ENCODE measurements at places on chromosomes 4 and X.

DNA sequence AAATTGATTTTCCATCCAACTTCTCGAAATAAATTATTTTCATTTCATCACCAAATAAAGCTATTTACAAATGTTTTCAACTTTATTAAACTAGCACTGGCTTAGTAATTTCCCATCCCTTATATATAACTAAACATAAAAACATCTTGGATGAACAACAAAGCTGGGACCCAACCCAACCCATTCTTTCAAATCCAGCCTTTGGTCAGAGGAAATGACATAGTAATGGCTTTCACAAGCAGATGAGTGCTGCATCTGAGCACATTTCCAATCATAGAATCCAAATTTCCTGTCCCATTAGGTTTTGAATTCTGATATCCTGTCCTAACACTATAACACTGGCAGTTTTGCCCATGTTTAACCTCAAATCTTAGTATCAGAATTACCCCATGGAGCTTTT is 7.9 kb upstream of the EMCN start:
- DNase-seq = no peak

DNA sequence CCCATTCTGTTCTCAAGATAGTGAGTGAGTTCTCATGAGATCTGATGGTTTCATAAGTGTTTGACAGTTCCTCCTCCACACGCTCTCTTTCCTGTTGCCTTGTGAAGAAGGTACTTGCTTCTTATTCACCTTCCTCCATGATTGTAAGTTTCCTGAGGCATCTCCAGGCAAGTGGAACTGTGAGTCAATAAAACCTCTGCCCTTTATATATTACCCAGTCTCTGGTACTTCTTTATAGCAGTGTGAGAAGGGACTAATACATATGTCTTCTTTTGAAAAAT is 58.4 kb downstream of the CFAP299 start:
- no peak for DNase-seq

- no peak for DNase-seq
Measured at GRCh38 chr4:143294710-143295275, 41.9 kb upstream of the GAB1 start.

- no peak for DNase-seq
Measured at GRCh38 chr4:173426064-173426463, 27.1 kb upstream of the SCRG1 start.

DNA sequence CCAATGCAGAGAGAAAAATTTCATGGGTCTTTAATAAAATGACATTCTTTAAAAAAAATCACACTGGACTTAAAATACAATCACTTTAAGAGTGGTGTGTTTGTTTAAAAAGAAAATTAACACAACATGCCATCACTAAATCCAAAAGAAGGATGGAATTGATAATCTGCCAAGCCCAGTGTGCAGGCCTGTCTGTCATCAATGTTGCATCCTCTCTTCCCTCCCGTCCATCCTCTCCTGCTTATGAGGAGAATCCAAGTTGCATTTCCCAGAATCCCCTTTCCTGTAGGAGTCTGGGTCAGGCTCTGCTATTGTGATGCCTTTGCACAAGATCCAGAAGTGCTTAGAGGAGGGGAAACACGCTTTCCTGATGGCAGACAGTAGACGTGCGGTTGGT is 169.4 kb downstream of the MID1 start:
- no peak for DNase-seq

GRCh38 chr4:110950731-110951130 is 327.9 kb upstream of the PITX2 start:
- DNase-seq = no peak

- DNase-seq = no peak
Measured at GRCh38 chr4:20538905-20539304, 161.4 kb upstream of the PACRGL start.

DNA sequence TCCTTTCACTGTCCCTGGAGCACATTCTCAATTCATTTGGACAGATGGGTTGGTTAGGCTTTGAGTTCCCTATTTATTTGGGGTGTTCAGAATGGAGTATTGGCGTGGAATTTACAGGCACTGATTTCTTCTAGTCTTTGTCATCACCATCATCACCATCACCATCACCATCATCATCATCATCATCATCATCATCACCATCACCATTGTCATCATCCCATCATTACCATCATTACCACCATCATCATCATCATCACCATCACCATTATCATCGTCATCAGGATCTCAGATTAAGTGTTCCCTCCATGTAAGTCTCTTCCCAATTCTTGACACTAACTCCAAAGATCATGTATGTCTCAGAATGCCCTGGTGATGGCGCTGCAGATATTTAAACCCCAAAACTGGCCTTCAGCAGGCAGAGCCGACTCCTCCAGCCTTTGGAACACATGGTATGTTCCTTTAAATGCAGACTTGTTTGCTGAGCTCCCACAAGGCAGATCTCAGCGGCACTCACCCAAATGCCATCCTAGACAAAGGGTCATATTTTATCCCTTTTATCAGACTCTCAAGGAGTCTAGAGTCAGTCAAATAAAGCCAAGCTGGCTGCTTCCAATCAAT is 19.8 kb upstream of the FAM9A start:
- DNase-seq = no peak

- DNase-seq = no peak
Measured at GRCh38 chr4:155696226-155696625, 29.6 kb downstream of the GUCY1A1 start.

DNA sequence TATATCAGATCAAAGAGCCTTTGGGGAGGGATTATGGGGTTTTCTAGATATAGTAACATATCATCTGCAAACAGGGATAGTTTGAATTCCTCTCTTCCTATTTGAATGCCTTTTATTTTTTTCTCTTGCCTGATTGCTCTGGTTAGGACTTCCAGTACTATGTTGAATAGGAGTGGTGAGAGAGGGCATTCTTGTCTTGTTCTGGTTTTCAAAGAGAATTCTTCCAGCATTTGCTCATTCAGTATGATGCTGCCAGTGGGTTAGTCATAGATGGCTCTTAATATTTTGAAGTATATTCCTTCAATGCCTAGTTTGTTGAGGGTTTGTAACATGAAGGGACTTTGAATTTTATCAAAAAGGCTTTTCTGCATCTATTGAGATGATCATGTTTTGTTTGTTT is 25.6 kb upstream of the ABCB7 start:
- no peak for DNase-seq

GRCh38 chr4:103201253-103201652 is 3.1 kb upstream of the CENPE start:
- no peak for DNase-seq

DNA sequence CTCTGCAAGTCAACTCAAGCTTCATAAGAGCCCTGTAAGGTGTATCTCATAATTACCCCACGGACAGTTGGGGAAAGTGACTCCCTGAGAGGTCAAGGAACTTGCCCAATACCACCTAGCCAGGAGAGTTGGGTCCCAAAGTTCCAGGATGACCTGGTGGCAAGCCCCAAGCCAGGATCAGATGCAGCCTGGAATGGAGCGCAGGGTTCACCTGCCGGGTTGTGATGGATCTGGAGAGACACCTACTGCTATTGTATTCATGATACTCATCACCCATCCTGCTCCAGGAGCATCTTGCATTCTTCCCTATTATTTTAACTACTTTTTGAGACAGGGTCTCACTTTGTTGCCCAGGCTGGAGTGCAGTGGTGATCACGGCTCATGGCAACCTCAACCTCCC is 36.1 kb downstream of the ZBTB49 start:
- DNase-seq = no peak

DNA sequence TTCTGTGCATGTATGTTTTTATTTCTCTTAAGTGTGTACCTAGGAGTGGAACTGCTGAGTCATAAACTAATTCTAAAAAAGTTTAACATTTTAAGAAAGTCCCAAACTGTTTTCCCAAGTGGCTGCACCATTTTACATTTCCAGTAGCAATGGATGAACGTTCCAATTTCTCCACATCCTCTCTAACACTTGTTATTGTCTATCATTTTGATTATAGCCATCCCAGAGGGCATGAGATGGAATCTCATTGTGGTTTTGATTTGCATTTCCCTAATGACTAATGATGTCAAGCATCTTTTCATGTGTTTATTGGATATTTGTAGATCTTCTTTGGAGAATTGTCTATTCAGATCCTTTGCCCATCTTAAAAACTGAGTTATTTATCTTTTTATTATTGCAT is 82.5 kb downstream of the PPEF1 start:
- no peak for DNase-seq

GRCh38 chr4:54085284-54085683 is 14.7 kb upstream of the GSX2 start:
- no peak for DNase-seq

DNA sequence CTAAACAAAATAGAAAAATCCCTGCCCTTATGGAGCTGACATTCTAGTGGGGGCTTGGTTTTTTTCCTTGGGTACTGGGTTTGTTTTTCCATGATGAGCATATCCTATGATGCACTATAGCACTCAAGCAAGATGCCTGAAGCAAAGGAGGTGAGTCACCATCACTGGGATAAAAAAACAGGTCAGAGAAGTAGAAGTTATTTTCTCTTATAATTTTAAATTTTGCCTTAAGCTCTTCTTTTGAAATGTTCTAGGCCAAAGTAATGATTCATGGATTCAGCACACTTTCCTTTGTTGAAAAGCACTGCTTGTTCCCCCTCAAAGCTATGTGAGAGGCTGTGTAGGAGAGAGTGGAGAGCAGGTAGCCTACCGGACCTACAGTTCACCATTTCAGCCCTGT is 15.2 kb upstream of the CXCL2 start:
- no peak for DNase-seq

DNA sequence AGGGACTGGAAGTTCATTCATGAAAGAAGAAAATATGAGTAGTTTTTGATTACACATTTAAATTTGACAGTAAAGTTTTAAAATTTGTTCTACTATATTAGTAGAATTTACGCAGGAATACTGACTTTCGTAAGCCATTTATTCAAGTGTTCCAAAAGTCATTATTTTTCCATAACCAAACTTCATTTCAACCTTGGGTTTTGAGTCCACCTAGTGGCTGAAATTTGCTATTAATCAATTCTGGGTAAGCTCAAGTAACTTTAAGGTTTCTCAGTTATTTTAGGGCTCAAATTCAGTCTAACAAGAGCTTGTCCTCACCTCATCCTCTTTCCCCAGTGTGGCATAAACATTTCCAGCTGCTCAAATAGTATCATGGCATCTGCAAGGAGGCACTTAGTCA is 175.4 kb downstream of the SH3BGRL start:
- DNase-seq = no peak

DNA sequence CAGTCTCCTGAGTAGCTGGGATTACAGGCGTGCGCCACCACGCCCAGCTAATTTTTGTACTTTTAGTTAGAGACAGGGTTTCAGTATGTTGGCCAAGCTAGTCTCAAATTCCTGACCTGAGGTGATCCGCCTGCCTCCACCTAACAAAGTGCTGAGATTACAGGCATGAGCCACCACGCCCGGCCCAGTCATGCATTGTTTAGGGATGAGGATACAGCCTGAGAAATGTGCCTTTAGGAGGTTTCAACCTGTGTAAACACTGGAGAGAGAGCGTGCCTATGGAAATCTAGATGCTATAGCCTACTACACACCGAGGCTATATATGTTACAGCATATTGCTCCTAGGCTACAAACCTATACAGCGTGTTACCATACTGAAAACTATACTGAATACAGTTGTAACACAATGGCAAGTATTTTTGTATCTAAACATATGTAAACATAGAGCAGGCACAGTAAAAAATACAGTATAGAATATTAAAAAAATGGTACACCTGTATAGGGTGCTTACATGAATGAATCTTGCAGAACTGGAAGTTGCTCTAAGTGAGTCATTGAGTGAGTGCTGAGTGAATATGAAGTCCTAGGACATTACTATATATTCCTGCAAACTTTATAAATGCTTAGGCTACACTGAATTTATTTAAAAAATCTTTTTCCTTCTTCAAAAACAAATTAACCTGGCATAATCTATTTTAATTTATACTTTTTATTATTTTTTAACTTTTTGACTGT is 588.2 kb upstream of the ADGRL3 start:
- DNase-seq = no peak

DNA sequence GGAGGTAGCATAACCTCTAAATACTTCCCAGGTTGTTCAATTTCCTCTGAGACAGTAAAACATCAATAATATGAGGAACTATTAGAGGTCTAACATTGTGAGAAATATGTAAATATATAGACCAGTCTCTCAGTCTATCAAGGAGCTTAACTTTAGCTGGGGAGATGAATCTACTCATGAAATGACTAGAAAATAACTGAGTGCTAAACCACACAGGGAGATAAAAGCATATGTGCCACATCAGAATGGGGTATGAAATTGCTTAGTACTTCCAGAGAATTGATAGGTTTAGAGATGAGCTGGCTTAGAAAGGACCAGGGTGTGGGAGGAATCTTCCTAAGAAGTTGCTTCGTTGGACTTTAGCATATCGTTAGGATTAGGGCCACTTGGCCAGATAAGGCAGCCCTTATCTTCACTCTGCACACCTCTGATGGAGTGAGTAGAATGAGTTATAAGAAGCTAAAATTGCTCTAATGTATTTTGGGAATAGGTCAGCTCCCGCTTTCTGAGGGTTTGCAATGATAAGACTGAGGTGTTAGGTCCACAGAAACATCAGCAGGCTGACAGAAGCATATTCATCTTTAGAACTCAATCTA is 299.2 kb downstream of the UNC5C start:
- DNase-seq = no peak

- no peak for DNase-seq
Measured at GRCh38 chr4:89105726-89106125, 5.6 kb upstream of the TIGD2 start.

GRCh38 chr4:184756399-184756798 is 22.5 kb upstream of the CENPU start:
- no peak for DNase-seq

DNA sequence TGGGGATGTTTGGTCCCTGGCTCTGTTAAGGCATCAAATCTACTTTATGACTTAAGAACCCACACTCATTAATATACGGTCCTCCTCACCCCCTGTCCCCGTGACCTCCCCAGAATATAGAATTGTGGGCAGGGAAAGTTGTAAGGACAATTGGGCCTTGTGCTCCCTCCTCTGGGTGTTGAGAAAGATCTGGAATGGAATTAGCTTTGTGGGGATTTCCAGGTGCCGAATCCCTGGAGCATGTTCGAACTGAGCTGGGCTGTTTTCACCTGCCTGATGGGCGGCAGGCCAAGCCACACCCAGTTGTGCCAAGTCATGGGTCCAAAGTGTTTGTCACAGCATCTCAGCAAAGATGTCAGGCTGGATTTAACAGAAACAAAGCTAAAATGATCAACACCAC is 349.3 kb upstream of the KLF3 start:
- DNase-seq = no peak

DNA sequence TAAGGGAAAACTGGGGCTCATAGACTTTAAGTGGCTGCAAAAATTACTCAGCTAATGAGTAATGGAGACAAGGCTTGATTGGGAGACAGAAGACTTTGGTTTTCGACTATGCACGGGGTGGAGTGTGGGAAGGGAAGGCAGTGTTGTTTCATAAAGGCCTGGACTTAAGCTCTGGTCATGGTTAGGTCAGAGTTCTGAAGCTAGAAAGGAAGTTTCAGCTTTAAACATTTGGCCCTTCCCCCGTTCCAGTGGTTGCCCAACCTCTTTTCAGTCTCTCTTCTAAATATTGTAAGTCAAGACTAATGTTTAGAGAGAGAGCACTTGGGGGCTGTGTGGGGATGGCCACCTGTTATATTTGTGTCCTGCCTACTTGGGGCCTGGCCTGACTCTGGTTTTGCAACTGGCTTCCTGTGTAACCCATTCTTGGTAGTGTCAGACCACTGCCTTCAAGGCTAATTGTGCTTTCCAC is 21.0 kb downstream of the MSN start:
- no peak for DNase-seq

GRCh38 chr4:10239982-10240654 is 123.5 kb upstream of the WDR1 start:
- no peak for DNase-seq

GRCh38 chrX:10474510-10474909 is 145.9 kb downstream of the MID1 start:
- DNase-seq = no peak

- no peak for DNase-seq
Measured at GRCh38 chrX:8627796-8628195, 104.1 kb downstream of the ANOS1 start.
